ENCODE measurements at places on chromosomes 1 and 21.

- no peak for DNase-seq
These were observed 9.0 kb downstream of the CLIC4 start for GRCh38 chr1:24754229-24754628.

DNA sequence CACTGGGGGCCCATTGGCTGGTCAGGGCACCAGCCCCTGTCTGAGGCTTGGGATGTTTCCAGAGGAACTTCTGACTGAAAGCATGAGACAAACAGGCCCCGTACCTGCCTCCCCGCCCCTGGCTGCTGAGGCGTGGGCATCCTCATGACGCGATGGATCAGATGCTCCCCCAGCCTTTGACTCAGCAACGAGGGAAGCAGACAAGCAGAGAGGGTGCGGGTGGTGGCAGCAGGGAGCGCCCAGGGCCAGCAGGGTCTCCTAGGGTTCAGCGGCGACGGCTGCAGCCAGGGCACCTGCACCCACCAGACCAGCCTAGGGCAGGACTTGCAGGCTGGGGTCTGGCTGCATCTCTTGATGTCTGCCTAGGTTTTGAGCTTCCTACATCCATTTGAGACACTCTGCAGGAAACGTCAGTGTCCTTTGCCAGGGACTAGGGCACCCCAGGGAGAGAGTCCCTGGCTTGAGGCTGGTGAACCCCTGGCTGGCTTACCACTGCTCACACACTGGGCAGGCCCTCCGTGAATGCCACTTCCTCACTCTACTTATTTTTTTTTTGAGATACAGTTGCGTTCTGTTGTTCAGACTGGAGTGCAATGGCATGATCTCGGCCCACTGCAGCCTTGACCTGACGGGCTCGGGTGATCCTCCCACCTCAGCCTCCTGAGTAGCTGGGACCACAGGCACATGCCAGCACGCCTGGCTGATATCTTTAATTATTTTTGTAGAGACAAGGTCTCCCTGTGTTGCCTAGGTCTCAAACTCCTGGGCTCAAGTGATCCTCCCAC lies 63.3 kb downstream of the DHRS3 start:
- DNase-seq: no peak

DNA sequence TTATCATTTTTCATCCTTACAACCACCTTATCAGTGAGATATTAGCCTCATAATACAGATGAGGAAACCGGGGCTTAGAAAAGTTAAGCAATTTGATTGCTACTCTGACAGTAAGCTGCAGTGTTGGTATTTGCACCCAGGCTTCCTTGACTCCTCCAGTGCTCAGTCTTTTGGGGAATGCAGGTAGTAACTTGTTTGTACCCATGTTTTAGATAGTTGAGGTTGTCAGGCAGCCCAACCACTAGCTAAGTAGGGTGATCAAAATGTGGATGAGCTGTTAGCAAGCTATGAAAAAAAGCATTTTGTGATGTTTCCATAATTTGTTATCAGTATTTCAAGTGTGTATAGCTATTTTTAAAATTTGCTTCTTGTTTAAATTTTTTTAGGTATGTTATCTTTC lies 80.8 kb downstream of the SASS6 start:
- DNase-seq: no peak

DNA sequence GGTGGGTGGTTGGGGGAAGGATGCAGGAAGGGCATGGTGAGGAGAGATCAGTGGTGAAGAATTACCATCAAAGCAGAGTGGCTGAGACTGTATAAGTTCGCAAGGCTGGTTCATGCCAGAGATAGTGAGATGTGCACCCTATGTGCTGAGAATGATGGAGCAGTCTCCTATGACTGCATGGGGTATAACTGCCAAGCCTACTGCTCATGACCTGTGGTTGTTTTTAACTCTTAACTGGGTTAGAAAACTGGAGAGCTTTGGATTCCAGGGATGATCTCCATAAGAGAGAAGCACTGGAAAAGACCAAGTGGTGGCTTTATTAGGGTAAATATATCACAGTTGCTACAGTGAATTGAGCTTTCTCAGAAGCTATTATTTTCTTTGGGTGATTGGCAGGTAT lies 16.2 kb downstream of the WNT2B start:
- DNase-seq: no peak

DNA sequence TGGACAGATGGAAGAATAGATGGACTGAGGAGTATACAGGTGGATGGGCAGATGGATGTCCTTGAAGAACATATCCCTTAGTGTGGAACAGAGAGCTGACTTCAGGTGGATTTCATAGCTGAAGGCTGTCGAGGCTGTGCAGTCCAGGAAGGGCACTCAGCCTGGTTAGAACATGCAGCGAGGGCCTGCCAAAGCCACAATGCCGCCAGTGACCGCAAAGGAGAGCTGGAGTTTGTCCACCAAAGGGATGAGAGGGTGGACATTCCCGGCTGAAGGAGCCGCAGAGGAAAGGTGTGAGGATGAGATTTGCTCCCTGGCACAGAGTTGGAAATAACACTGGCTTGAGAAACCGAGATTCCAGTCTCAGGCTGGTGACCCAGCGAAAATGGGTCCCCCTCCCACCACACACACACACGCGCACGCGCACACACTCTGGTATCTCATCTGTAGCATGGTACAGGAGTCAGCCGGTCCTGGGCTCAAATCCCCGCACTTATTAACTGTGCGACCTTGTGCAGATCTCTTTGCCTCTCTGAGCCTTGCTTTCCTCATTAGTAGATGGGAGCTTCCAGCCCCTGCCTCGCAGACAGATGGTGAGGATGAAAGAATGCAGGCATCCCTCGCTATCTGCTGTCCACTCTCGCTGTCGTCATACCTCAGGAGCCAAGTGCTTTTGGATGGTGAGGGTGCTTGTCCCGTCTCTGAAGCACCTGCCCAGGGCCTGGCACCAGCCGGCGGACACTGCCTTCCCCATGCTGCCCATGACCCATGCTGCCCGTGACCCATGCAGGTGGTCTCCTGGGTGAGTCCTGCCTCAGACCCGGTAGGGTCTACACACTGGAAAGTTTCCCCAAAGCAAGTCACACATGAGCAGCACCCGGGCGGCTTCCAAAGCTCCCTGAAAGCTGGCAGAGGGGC lies 26.8 kb upstream of the EFHD2 start:
- no peak for DNase-seq

GRCh38 chr1:184811439-184812111 lies 56.9 kb upstream of the EDEM3 start:
- no peak for DNase-seq

DNA sequence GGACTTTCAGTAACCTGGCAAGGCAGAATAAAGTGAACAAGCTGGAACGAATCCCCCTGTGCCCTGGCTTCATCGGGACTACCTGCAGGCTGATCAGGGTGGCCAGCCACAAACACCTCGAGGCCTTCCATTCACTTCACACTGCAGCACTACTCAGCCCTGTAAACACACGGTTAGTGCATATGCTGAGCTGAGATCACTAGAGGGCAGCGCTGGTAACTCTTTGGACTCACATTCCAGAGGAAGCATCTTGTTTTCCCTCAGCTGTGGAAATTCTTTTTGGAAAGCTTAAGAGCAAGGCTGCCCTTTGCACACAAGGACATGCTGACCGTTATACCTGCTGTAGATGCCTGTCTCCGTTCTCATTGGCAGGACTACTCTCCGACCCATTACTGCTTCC lies 32.1 kb downstream of the PCSK9 start:
- no peak for DNase-seq

- DNase-seq: no peak
These were observed 247.1 kb downstream of the COL11A1 start for GRCh38 chr1:102861247-102861646.

DNA sequence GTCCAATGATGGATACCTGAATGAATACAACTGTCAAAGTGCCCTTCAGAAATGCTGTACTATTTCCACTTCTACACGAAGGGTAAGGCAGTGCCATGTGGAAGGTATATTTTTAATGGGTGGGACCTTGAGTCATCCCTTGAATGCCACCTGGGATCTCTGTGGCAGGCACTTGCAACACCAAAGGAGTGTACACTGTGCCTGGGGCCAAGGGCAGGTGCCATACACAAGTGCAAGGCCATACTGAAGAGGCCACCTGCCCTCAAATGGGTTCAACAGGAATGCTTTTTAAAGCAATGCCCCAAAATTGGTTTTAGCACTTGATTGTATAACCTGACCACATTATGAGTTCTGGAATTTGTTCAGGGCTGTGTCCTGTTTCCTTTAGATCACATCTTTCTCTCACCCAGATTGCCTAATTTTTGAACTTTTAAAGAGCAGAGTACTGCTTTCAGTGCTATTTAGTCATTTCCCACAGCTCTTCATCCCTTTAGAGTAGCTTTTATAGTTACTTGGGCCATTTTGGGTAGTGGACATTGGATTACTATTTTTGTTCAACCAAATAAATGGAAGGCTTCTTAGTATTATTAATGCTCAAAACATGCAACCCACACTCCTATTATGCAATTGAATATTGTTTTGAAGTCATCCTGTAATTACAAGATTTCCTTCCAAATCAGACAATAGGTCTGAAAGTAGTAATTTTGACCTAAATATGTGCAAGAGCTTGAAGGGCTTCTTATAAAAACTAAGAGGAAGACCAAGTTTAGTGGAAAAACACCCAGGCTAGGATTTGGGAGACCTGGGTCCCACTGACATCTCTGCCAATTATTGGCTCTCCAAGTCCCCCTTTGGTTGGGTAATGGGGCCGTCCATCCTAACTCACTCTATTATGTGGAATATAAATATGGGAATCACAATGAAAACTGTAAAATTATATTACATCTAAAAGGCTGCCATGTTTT lies 57.2 kb downstream of the LEPR start:
- no peak for DNase-seq

DNA sequence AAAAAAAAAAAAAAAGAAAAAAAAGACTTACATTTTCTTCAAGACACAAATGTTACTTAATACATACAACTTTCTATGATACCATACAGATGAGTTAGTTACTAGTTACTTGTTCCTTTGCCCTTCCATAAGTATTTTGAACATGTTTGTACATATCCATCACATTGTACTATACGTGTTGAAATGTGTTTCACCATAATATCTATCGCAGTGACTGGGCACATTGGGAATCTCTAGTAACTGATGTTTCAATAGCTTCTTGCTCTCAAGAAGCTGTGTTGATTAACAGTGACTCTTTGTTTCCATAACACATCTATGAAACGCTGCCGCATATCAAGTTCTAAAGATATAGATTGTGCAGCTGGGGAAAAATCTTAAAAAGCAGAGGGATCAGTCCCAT lies 42.9 kb downstream of the KLHL20 start:
- no peak for DNase-seq

GRCh38 chr1:94992161-94992560 lies 65.3 kb upstream of the CNN3 start:
- no peak for DNase-seq

DNA sequence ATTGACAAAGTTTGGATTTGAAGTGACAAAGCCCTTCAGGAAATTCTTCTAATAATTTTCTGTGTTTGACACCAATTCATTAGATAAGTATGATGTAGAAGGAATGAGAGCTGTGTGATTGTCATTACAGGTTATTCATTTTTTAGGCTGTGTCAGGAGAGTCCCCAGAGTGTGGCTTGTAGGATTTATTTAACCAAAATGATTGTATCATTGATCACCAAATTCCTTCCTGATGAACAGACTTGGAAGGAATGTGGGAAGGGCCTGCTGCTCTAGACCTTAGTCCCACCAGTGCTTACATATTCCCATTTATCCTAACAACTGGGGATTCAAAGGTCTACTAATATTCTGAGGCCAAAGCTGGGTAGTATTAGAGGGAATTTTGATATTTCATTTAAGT lies 383.3 kb upstream of the KAZN start:
- no peak for DNase-seq

DNA sequence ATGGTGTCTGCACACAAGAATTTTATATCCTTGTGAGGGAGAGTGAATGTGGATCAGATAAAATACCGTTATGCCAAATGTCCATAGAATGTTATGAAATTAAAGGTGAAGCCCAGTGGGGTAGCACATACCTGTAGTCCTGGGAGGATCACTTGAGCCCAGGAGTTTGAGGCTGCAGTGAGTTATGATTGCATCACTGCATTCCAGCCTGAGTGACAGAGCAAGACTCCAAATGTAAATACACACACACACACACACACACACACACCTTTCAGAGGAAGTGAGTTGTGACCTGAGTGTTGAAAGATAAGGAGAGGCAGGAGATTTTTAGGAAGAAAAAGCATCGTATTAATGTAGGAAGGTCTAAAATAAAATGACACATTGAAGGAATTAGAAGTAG lies 28.1 kb upstream of the ZYG11A start:
- peak; percentile 52 for DNase-seq

DNA sequence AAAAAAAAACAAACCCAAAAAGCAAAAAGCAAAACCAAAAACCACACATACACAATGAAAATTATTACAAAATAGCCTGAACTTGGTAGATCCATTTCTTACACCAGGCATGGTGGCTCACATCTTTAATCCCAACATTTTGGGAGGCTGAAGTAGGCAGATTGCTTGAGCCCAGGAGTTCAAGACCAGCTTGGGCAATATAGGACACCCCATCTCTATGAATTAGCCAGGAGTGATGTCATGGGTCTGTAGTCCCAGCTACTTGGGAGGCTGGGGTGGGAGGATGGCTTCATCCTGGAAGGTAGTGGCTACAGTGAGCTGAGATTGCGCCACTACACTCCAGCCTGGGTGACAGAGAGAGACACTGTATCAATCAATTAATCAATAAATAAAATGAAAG lies 42.1 kb upstream of the SCAF4 start:
- DNase-seq: no peak

DNA sequence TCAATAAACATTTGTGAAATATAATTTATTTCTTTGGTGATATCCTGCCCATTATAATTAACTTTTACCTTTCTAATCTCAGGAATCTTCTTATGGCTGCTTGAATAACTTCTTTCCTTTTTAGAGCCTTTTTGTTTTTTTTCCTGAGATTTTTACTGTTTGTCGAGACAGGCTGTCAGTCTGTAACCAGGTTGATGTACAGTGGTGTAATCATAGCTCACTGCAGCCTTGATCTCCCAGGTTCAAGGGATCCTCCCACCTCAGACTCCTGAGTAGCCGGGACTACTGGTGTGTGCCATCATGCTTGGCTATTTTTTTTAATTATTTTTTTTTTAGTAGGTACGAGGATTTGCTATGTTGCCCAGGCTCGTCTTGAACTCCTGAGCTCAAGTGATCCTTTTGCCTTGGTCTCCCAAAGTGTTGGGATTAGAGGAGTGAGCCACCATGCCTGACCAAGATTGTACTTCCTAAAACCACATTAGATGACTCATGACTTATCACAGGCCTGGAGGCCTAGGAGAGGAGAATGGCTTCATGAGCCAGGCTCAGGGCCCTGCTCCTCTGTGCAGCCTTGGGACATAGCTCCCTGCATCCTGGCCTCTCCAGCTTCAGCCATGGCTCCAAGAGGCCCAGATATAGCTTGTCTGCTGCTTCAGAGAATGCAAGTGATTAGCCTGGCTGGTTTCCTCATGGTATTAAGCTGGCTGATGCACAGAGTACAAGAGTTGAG lies 48.6 kb downstream of the CTH start:
- peak; percentile 10 for DNase-seq

DNA sequence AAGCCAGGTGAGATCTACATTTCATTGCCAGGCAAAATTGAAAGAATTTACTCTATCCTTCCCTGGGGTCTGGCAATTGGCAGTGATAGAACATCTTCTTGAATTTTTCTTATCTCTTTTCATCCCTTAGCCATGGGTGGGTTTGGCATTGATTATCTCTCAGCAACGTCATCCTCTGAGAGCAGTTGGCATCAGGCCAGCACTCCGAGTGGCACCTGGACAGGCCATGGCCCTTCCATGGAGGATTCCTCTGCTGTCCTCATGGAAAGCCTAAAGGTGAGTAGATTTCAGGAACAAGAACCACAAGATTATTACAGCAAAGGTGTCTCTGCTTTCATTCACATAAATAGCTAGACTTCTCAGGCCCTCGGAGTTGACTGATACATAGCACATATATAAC lies 39.3 kb downstream of the NCF2 start:
- DNase-seq: no peak

GRCh38 chr1:91151702-91152101 lies 129.9 kb upstream of the ZNF644 start:
- DNase-seq: no peak
